ENCODE measurements at places on chromosomes 5 and 9.

- no peak for DNase-seq
These were observed 18.0 kb downstream of the GFI1B start for GRCh38 chr9:132996526-132996925.

DNA sequence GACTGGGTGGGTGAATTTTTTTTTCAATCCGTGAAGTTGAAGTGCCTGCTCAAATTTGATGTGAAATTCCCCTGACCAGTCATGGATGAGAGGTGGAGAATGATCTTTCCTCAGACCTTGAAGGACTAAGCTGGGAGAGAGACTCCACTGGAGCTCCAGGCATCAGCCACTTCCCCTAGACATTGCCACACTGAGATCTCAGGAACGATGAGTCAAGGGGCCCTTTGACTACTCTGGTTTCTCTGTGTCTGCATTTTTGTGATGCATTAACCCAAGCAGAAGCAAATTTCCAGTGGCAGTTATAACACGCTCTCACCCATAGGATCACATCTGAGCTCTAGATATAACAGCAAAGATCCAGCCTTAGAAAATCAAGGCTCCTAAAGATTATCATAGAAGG, 171.2 kb upstream of the KIF2A start:
- DNase-seq = peak; percentile 23

DNA sequence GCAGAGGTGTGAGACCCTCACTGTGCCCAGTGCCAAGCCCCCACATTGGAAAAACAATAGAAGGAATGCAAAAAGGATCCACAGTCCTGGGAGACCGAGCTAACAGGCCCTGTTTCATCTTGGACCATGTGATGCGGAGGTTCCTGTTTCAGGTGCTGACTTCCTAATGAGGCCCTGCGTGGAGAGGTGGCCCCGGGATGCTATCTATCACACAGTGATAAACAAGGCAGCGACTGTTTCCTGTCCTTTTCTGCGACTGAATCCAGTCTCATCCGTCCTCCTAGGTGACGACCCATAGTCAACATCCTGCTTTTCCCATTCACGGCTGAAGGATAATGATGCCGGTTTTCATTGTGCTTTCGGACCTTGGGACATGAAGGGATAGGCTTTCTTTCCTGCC, 56.4 kb upstream of the BOD1 start:
- DNase-seq = no peak

DNA sequence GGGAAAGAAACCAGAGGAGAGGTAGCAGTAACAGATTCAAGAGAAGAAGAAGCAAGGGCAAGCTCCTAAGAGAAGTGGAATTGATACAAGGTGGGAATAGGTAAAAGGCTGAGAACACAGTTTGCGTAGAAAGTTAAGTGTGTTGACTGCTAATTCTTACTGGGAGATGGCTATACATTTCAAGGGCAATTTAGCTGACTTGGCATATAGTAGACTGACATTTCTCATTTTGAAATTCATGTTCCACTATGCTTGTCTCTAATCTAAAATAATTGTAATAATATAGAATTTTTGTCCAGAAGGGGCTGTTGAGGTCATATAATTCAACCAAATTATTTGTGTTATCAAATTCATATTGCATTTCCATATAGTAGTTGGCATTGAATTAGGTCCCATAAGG, 144.0 kb downstream of the ATG10 start:
- no peak for DNase-seq

- DNase-seq = no peak
These were observed 223.5 kb upstream of the DAB2 start for GRCh38 chr5:39648085-39648847.

GRCh38 chr5:150512368-150512747, 4.4 kb downstream of the NDST1 start:
- no peak for DNase-seq

DNA sequence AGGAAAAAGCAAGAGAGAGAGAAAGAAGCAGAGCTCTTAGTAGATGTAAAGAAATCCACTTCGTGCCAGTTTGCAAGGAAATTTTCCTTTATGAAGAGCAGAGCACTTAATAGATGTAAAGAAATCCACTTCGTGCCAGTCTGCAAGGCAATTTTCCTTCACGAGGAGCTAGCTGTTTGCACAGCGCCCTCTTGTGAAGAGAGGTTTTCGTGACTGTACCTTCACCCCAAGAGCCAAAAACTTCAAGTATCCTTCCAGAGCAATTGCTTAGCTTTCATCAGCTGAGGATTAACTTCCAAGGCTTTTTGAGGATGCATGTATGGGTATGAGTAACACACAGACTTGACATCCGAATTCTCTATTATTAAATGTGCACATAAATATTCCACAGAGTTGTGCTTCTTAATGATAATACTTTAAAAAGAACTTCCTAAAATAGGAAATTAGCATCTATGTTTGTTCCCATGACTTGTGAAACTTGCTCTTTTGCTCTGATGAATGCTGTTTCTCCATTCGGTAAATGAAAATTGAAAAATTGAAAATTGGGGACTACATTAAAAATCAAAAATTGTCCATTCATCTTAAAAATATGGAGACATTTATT, 525.6 kb downstream of the PDE4D start:
- peak; percentile 63 for DNase-seq

DNA sequence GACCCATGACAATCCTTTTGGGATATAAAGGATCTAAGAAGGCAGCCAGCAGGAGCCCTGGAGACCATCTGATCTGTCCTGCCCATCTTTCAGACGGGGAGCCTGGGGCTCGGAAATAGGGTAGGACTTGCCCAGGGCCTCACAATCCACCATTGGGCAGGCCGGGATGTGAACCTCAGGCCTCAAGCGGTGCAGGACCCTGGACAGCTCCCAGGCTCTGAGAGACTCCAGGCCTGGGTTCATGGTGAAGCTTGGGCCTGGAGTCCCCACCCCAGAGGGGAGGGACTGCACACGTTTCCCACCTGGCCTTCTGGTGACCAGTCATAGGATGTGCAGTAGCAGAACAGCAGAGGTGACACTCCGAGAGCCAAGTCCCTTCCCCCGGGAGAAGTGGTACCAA, 36.6 kb upstream of the RAPGEF1 start:
- peak; percentile 26 for DNase-seq

DNA sequence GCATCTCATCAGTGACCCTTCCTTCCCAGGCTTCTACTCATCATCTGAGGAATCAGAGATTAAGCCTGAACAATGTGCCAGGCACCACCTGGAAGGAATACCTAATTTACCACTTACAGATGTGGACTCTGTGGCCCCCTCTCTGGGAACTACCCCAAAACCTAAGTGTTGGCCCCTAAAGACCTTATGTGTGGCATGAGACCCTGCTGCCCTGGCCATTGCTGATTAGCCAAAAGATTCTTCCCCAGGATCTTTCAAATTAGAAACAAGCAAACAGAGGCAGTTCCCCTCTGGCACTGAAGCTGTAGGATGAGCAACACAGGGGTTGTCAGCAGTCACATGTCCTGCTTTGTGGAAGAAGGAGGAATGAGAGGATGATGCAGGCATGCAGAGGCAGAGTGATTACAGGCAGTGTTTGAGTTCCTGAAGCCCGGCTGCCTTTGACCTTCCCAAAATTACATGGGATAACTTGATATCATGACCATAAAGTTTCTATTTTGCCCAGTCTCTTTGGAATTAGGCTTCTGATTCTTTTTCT, 10.6 kb downstream of the SPINK4 start:
- DNase-seq = peak; percentile 36

DNA sequence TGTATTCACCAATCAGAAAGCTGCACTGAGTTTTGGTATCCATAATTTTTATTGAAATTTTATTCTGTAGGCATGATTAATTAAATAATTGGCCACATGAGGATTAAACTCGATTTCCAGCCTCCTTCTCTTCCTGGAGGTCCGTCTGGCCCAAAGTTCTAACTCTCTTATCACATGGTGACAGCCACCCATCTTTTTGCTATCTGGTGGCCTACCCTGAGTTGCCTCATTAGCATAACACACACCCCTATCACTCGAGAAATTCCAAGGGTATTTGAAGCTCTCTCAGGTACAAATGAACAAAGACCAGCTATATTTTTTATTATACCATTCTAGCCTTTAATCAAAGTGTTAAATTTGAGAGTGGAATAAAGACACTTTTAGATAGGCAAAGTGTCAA, 57.7 kb downstream of the APC start:
- no peak for DNase-seq

GRCh38 chr9:120650352-120650751, 63.9 kb downstream of the MEGF9 start:
- no peak for DNase-seq

GRCh38 chr5:96720408-96720807, 58.2 kb downstream of the CAST start:
- no peak for DNase-seq

DNA sequence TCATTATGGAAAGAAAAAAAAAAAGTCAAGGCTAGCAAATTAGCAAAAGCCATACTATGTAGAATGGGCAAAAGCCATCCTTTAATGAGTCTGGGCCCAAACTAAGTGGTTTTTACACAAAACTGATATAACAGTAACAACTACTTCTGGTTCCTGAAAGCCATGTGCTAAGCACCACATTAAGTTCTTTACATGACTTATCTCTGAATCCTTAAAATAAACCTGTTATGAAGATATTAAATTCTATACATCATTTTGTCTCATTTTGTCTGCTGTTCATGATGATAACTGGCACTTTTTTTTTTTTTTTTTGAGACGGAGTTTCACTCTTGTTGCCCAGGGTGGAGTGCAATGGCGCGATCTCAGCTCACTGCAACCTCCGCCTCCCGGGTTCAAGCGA, 5.0 kb downstream of the FNIP1 start:
- DNase-seq = no peak

DNA sequence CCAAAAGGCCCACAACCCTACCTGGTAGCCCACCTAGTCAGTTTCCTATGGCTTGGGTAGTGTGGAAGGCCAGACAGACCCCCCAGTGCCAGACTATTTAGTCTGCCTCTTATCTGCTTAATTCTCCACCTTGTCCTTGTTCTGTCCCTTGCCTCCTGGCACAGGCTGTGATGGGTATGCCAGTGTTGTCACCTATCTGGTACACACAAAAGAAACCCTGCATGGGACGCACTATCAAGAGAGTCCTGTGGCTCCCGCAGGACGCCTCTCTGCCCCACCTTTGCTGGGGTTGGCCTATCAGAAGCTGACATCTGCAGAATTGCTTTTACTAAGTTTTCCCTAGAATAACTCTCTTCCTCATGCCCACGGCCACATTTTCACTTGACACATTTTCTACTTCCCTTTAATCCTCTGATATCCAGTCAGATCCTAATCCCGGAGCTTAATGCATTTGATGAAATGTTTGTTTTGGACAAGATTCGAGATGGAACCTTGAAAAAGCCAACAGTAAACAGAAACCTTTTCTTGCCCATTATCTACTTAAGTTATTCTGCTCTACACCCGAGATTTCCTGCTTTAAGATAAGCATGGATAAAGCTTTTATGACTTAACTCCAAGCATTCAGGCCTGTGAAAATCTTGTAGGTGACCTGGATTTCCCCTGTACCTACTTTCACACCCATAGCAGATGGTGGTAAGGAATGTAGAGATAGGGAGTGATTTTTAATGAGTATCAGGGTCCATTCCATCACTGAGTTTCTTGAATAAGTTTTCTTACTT, 468.5 kb downstream of the ZNF608 start:
- no peak for DNase-seq

- peak; percentile 15 for DNase-seq
These were observed 18.9 kb downstream of the RPS23 start for GRCh38 chr5:82259172-82259800.

- DNase-seq = no peak
These were observed 53.5 kb upstream of the PTPN3 start for GRCh38 chr9:109551651-109552050.

GRCh38 chr5:102931085-102931725, 176.1 kb downstream of the PAM start:
- no peak for DNase-seq

DNA sequence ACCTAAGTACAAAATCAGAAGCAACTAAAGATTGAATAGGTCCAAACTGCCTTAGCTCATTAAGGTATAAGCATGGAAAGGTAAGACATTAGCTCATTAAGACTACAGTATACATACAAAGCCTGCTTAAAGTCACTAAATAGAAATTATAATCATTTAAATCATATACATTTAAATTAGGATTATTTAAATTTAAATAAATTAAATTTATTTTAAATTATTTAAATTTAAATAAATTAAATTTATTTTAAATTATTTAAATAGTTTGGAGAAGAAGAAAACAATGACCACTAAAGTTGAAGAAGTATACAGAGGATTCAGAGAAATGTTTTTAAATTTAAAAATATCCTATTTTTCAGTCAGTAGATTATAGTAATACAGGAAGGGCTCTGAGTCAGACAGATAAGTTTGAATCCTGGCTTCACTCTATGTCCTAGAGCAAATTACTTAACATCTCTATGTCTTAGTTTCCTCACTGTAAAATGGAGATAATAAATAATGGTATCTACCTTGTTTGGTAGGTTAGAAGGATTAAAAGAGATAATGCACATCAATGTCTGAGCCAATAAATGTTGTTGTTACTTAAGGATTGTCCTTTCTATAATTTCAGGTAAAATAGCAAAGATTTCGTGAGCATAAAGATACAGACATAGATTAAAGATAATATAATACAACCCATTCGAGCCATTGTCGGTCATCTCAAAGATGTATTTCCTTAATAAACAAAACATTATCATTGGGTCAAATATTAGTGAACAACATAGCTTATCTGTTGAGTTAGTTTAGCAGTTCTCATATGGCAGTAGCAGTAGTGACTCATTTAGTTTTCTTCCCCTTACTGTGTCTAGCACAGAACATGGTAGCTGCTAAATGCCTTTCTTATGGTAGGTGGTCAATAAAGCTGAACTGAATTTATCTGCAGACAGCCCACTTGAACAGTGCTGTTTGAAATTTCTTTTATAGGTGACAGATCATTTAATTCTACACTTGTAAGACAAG, 100.6 kb downstream of the KIAA0825 start:
- DNase-seq = no peak

- no peak for DNase-seq
These were observed 27.0 kb upstream of the IFNB1 start for GRCh38 chr9:21104787-21105186.

- peak; percentile 80 for DNase-seq
These were observed 121.0 kb downstream of the AOPEP start for GRCh38 chr9:94847486-94847885.

DNA sequence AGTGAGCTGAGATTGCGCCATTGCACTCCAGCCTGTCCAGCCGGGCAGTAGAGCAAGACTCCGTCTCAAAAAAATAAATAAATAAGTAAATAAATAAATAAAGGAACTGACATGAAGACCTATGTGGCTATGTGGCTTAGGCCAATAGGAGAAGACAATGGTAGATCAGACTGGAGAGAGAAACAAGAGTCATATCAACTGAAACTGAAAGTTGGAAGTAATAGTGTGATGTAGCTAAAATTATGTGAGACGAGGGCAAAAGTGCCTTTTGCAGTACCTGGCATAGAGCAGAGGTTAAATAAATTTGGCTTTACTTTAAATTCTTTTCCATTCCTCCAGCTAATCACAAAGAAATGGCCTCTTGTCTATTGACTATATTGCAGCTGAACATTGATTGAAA, 7.3 kb downstream of the FBP2 start:
- DNase-seq = no peak

DNA sequence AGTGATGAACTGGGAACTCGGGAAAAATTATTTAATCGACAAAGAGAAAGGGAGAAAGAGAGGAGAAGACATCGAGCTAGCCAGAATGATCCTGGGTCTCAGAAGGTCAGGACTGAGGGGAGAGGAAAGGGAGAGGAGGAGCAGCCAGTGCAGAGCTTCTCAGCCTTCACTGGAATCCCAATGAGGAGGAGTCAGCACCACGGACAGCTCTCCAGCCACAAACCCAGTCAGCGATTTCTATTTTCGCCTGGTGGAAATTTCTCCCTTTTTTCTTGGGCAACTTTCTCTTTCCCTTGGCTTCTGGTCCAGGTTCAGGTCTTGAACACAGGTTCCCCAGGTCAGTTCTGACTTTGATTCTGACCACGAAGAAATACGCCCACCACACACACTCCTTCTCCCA, 1.6 kb upstream of the BRINP1 start:
- DNase-seq = peak; percentile 22

Data from fibroblast of skin of abdomen (primary cell).